NCI-H1694 treated with DMSO at 0.1 percent for 48 hours (cell line): ENCODE measurements at places on chromosomes 12 and 14.

GRCh38 chr12:12017135-12017581 lies 53.6 kb upstream of the BCL2L14 start:
- peak; percentile 89 for DNase-seq

DNA sequence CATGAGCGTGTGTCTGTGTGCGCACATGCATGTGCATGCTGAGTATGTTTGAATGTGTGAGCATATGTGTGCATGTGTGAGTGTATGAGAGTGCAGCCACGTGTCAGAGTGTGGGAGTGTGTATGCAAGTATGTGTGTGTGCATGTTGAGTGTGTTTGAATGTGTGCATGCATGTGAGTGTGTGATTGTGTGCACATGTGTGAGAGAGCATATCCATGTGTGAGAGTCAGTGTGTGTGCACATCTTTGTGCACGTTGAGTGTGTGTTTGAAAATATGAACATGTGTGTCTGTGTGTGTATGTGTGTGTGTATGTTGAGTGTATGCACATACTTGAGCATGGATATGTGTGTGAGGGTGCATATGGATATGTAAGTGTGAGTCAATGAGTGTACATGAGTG lies 730.8 kb downstream of the VRK1 start:
- DNase-seq, result no peak

DNA sequence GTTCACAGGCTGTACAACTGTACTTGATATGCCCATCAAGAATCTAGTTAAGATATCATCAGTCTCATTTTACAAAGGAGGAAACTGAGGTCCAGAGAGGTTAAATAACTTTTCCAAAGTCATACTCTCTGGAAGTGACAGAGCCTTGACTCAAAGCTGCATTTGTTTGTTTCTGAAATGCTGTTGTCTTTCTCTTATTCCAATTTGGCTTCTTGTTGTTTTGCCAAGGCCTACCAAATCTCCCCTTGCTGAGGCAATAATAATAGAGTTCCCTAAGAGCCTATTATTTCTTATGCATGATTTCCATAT lies 79.8 kb upstream of the C12orf71 start:
- no peak for DNase-seq

- DNase-seq, result no peak
Observed at GRCh38 chr12:8554451-8555195, 13.9 kb upstream of the CLEC4E start.

DNA sequence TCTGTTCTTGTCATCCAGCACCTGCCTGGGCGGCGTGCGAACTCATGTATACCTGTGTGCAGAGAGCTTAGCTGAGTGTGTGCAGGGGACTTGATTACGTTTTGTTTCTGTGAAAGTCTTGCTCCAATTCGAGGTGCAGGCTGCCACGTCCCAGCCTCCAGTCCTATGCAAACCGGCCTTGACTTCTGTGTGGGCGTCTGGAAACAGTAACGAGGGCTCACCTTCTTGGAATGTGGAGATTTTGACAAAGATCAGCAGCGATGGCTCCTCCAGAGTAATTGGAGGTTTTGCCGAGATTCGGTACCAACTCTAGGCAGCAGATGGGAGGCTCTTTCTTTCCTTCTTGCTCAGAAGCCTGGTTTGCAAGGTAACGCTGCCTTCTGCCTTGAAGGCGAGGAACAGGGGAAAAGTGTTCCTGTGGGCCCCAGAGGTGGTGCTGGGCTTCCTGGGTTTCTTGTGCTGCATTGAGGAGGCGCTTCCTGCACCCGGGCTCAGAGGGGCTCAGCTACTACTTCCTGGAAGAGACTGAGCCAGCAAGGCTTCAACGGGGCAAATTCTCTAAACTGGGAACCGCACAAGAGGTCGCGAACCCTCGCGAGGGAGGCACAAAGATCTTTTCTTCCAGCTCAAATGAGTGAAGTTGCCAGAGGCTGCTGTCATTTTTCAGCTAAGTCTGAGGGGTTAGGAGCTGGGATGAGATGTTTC lies 249.0 kb downstream of the AACS start:
- DNase-seq, result no peak

DNA sequence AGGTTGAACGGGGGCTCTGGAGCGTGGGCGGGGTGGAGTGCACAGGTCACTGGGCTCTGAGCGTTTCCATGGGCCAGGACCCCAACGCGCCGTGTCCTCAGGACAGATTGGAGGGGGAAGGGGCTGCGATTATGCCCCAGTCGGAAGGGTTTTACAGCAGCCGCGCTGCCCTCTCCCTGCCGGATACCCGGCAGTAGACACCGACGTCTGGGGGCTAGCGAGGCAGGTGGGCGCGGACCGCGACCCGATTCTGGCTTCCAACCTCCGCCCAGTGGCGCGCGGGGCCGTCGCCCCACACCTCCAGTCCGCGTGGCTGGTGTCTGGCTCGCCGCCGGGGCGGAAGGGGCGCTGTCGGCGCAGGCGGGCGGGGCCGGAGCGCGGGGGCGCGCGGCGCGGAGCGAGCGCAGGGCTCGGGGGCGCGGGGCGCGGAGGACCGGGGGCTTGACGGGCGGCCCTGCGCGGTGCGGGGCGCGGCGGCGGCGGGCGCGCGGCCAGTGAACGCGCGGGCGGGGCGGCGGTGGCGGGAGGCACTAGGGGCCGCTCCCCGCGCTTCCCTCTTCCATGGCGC lies 2.4 kb upstream of the KIF26A start:
- no peak for DNase-seq

GRCh38 chr14:29671034-29671433 lies 256.6 kb downstream of the PRKD1 start:
- no peak for DNase-seq

DNA sequence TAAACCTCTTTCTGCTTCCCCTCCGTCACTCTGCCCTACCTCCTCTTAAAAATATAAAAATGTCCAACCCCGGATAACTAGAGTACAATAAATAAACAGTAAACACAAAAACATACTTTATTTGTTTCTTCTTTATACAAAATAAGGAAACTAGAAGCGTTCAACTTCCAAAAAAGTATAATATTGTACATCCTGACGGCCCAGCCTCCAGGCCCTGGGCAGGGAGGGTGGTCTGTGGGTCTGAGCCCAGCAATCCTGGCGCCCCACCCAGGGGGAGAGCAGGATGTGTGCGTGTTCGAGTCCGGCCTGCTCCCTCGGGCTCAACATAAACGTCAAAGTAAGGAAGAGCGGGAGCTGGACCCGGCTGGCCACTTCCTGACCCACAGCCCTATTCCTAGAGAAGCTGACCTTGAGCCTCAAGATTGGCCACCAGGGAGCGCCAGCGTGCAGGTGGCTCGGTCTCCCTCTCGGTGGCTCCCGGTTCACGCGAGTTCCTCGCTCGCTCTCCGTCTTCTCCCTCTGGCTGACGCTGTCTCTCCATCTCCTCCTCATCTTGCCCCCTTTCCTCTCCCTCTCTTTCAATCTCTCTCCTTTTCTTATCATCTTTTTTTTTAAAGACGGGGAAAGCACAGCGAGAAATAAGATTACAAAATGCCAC lies 9.4 kb downstream of the LHX5 start:
- DNase-seq, result peak; percentile 58

- DNase-seq, result no peak
Observed at GRCh38 chr14:91719839-91720238, 12.0 kb downstream of the CATSPERB start.

GRCh38 chr14:90678846-90679362 lies 137.3 kb downstream of the TTC7B start:
- DNase-seq, result no peak

- DNase-seq, result no peak
Observed at GRCh38 chr14:68965261-68965761, 13.8 kb downstream of the ACTN1 start.

DNA sequence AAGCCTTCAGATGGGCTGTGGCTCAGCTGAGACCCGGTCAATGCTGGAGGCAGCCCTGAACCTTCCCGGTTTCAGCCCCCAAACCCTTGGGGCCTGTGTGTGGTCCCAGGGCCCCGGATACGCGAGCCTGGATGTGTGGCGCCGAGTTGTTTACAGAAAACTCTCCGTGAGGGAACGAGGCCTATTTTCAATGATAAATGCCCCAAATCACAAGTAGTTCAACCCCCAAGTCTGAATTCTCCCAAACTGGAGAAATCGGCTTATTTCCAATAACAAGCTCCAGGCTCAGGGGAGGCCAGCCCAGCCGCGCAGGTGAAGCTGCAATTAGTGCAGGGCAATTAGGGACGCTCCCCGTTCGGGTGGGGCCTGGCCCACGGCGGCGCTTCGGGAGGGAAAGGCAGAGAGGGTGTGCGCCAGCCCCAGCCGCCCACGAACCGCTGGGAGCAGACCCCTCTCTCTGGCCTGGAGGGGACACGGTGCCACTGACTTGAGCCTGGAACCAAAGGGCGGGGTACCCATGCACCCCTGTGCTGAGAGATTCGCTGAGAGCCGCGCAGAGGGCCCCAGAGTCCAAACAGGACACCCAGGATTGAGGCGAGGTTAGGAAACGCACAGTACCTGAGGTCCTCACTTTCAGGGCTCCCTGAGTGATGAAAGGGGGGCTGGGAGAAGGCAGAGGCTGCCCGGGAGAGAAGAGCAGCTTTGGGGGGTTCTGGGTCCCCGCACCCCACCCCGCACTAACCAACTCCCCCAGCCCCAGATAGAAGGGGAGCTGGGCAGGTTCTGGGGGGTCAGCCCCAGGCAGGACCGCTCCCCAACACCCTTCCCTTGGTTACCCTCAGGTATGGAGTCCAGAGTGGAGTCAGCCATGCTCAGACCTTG lies 14.2 kb upstream of the ANKRD9 start:
- no peak for DNase-seq

DNA sequence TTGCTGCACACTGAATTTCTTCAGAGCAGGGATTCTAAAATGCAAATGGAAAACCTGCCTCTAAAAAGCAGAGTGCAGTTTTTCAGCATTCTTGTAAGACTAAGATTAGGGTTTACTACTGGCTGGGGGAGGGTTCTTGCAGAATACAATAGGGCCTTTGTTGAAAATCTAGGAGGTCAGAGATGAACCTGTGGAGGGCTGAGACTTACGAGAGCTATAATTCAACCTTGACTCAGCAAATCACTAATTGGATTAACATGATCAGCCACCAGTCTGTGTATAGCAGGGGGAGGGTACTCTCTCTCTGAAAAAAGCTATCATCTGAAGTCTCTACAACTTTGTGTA lies 92.6 kb upstream of the HIF1A start:
- DNase-seq, result no peak

DNA sequence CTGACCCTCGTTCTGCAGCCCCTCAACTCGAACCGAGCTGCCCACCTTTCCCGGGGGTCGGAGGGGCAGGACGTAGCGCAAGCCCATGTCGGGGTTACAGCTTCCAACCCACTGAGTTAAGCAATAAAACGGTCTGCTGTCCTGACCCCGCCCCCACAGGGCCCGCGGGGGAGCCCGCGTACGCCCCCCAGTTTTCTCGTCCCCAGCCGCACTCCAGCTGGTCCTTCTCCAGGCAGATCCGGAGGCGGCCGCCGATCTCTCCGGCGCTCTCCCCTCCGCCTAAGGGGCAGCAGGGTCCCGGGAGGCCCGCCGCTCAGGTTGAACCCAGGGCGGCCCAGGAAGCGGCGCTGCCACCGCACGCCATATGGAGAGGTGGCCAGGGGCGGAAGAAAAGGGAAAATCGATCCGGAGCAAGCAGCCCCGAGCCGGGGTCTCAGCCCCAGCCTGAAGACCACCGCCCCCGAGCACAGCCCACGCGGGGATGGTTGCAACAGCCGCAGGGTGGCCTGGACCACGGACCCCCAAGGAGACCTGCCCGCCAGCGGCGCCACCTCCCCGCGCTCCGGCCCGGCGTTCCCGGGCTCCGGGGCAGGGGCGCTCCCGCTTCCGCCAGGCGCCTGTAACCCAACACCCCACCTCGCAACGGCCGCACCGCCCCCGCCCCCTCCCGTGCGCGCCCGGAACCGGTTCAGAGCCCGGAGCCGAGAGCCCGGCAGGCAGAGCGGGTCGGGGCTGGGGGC lies 760 bp downstream of the ACTN1 start:
- no peak for DNase-seq

- DNase-seq, result no peak
Observed at GRCh38 chr12:66688846-66689439, 10.1 kb upstream of the GRIP1 start.

DNA sequence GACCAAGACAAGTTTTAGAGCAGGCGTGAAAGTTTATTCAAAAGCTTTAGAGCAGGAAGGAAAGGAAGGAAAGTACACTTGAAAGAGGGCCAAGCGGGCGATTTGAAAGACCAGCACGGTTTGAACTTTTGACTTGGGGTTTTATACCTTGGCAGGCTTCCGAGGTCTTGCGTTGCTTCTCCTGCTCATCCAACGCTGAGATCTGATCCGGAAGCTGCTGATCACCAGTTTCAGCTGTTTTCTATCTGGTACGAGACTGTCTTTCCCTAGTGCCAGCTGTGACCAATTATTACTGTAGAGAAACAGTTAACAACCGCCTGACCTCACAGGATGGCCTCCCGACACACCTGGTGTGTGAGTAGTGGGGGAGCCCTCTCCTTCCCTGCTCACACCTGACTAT lies 20.6 kb upstream of the SNRPF start:
- DNase-seq, result no peak

GRCh38 chr12:27824126-27824842 lies 44.2 kb upstream of the MANSC4 start:
- no peak for DNase-seq

DNA sequence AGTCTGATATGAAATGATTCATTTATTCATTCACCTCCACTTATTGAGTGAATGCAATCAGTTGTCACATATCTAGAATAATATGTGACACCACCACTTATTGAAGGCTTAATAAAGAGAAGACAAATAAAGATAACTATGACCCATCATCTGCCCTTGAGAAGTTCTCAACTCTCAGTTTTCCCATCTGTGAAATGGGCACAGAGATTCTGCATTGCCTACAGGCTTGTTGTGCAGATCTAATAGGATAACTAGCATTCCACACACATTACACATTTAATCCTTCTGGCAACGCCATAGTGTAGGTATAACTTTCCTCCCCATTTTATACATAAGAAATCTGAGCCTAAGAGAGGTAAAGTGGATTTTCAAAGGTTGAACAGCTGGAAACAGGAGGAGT lies 84.2 kb upstream of the FICD start:
- no peak for DNase-seq

GRCh38 chr12:118922405-118922804 lies 58.9 kb upstream of the SRRM4 start:
- DNase-seq, result no peak

DNA sequence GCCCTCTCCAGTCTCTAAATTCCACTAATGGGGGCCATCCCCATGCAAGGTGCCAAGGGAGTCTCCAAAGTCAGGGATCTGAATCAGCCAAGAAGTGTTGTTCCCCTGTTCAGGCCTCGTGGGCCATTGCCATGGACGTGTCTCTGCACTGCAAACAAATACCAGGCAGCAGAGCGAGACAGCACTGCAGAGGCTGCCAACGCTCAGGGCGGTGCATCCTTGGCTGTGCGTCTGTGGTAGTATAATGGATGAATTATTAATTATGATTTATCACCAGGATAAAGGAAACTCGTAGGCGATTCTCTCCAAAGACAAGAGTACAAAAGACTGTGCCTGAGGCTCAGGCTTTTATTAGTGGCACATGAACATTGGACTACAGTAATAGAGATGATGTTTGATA lies 122.3 kb upstream of the NTF3 start:
- no peak for DNase-seq

GRCh38 chr12:56151672-56152131 lies 685 bp upstream of the MYL6B start:
- DNase-seq, result peak; percentile 26

GRCh38 chr12:127559349-127560040 lies 707.5 kb upstream of the TMEM132C start:
- DNase-seq, result no peak

GRCh38 chr12:15589328-15590032 lies 199.7 kb downstream of the EPS8 start:
- no peak for DNase-seq

GRCh38 chr12:42236017-42236416 lies 2.0 kb downstream of the YAF2 start:
- DNase-seq, result no peak

- DNase-seq, result no peak
Observed at GRCh38 chr14:81157431-81157830, 63.3 kb downstream of the GTF2A1 start.
